ENCODE measurements at places on chromosomes 2 and 18.

GRCh38 chr2:46010223-46010924 lies 286.8 kb upstream of the EPAS1 start:
- DNase-seq: no peak

- DNase-seq: no peak
Measured at GRCh38 chr2:8457699-8458502, 224.0 kb upstream of the ID2 start.

DNA sequence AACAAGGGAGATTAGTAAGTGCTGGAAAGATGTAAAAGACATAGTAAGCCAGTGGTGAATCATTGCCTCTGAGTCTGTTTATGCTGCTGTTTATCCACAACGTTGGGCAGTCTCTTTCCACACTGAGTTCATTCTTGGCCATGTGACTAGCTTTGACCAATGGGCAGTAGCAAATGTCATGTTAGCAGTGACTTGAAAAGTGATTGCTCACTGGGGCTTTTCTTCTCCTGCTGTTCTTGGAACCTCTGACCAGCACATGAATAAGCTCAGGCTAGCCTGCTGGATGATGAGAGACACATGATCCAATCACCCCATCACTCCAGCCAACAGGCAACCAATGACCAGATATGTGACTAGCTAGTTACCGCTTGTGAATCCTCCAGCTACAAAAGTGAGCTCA lies 360.4 kb downstream of the SLC4A3 start:
- DNase-seq: no peak

GRCh38 chr18:26185267-26185666 lies 41.0 kb upstream of the TAF4B start:
- no peak for DNase-seq

GRCh38 chr2:98478907-98479306 lies 34.2 kb downstream of the INPP4A start:
- no peak for DNase-seq

DNA sequence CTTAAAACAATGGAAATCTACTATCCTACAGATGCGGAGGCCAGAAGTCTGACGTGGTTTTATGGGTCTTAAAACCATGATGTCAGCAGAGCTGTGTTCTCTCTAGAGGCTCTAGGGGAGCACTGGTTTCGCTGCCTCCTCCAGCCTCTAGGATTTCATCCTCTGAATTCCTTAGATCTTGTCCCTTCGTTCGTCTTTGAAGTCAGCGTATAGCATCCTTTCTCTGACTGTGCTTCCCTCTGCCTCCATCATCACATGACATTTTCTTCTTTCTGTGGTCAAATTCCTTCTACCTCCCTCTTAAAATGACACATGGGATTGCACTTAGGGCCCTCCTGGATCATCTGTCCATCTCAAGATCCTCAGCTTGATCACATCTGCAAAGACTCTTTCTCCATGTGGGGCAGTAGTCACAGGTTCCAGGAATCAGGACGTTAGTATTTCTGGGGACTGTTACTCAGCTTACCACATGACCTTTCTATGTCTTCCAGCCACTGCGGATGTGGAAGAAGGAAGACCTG lies 22.7 kb upstream of the NCK2 start:
- DNase-seq: no peak

- DNase-seq: no peak
Measured at GRCh38 chr2:121382744-121383143, 97.7 kb upstream of the TFCP2L1 start.

DNA sequence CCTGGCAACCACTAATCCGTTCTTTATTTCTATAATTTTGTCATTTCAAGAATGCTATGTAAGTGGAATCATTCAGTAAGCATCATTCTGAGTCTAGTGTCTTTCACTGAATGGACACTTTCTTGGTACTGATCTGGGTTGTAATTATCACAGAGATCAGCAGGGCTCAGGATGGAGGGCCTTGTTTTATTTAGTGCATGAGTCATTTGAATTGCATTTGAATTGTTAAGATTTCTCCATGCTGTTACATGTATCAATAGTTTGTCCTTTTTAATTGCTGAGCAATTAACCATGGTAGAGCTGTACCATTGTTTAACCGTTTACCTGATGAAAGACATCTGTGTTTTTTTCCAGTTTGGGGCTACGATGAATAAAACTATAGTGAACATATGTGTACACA lies 256.4 kb downstream of the THSD7B start:
- no peak for DNase-seq

GRCh38 chr2:43305012-43305411 lies 78.6 kb upstream of the ZFP36L2 start:
- no peak for DNase-seq

DNA sequence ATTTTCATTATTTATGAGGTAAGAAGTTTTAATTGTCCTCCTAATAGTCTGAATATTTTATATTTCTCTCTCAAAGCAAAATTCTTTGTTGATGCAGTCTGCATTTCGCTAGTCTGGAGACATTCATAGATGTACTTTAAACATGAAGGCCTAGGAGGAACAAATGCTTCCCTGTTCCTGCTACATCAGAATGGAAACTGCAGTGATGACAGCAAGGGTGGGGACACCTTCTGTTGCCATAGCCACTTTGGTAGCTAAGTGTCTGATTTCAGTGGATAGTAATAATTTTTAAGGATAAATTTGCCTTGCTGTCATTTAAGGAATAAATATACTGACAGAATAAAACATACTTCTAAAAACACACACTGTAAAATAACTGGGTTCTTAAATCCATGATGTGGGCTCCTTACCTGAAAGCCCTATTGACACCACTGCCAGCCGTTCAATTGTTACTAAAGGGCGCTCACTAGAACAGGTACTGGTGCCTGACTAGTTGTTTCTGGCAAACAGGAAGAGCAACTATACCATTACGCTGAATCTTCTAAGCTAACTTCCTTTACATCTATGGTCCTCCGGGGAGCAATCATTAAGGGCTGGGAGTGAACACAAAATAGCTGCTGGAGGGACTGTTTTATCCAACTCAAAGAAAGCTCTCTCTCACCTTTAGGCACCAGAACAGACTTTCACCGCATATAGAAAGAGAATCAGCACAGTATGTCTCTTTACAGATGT lies 88.2 kb downstream of the TMEM131 start:
- no peak for DNase-seq

- DNase-seq: no peak
Measured at GRCh38 chr2:66553370-66553769, 118.4 kb downstream of the MEIS1 start.

GRCh38 chr2:231780123-231780908 lies 766 bp downstream of the PDE6D start:
- DNase-seq: no peak

GRCh38 chr2:174581491-174581890 lies 16.1 kb downstream of the WIPF1 start:
- DNase-seq: no peak

DNA sequence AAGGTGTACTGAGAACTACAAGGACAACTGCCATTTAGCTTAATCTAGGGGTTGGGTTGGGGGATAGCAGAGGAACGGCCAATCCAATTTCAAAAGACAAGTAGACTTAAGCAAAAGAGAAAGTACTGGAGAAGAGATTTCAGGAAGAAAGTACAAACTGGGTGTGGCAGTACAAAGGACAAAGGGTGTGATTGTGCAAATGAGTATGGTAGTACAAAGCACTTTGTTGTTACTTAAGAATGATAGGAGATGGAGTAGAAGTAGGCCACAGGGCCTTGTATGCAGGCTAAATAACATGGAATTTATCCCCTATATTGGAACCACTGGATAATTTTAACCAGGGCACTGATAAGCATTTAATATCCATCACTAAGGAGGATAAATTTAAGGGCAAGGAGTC lies 4.7 kb upstream of the ORC2 start:
- no peak for DNase-seq

DNA sequence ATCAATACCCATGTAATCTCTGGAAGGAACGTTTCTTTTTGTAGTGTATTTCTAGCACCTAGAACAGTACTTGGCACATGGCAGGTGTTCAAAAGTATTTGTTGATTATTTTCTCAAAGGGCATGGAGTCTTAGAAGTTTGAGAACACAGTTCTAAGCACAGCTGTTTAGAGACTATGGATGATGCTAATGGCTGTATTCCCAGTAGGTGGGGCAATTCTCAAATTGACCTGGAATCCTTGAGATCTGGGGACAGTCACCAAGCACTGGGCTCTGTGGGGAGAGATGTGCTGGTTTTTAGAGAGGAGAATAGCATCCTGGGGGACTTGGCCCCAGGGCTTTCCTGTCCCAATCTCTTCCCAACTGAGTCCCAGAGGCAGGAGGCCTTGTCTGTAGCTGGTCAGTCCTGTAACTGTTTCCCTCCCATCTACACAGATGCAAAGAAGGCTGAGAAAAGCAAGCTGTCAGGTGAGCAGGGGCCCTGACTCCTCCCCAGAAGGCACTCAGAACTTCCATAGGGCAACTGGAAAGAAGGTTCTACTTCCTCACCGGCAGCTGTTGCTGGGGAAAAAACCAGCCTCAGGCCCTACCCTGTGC lies 17.5 kb upstream of the IL36G start:
- no peak for DNase-seq

All from activated naive CD8-positive, alpha-beta T cell treated with anti-CD3 and anti-CD28 coated beads, Interleukin-2, amount 50 U/mL, for 16 hours (primary cell).